Neural progenitor cell (in vitro differentiated cells): ENCODE measurements at places on chromosomes 6 and 20. TPM values are rescaled to one million over a fixed set of nuclear protein-coding genes. Genes with fewer than 3 reads are reported as not detected.

DNA sequence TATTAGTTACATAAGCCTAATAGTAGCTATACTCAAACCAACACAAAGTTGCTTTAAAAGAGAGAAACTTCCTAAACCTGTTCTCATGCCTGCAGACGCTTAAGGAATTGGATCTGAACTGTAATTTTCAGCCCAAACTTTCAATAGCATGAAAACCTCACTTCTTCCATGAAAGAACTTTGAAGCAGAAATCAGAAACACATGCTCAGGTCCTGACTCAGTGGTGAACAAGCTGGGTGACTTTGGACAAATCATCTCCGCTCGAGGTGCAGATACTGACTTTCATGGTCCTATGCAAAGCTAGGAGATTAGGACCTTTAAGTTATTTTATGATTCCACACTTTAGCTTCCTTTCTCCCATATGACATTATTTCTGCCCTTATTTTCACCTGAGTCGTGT is 36.5 kb downstream of the NOX3 start:
- no peaks in the 10 kb centered on the region for H3K27me3 ChIP-seq
- no peak for DNase-seq
- no peaks in the 10 kb centered on the region for H3K36me3 ChIP-seq
- no peak overlapping the region for H3K27ac ChIP-seq
- peaks cover 16% of the 10 kb centered on the region for H3K4me1 ChIP-seq

- H3K27me3 ChIP-seq = no peaks in the 10 kb centered on the region
- peaks cover 14% of the 10 kb centered on the region for H3K4me1 ChIP-seq
- no peak for DNase-seq
- no peaks in the 10 kb centered on the region for H3K36me3 ChIP-seq
These were observed 661.3 kb downstream of the BCKDHB start for GRCh38 chr6:80767808-80768207.

The AAR2 gene
- 19.7 and 26.6 TPM in 2 replicates for total RNA-seq

DNA sequence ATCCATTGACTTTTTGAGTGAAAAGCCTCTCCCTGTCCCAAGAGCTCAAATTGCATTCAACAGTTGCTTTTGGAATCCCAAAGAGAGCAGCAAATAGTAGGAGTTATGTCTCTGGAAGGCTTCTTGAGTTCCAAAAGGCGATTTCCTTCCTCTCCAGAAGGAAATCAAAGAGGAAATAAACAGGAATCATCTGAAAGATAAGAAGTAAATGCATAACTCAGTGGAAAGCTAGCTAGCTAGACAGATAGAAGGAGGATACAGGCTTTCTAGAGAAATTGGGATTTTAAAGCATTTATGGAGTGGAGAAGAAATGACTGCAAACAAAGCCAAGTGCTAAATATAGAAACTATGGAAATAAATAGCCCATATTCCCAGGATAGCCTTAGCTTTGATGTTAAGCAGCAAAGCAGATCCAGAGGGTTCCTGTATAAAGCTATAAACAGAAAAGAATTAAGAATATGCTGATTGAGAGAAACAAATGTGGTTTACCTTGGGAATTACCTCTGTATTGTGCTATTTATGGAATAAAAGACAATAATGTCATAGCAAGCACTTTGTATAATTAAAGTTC is 214.7 kb downstream of the PLCB1 start:
- peaks cover 13% of the 10 kb centered on the region for H3K4me1 ChIP-seq
- no peak for DNase-seq
- no peak overlapping the region for H3K4me3 ChIP-seq
- no peaks in the 10 kb centered on the region for H3K27me3 ChIP-seq
- no peaks in the 10 kb centered on the region for H3K36me3 ChIP-seq
- no peak overlapping the region for H3K27ac ChIP-seq
